ENCODE measurements at places on chromosomes 13 and 19.

DNA sequence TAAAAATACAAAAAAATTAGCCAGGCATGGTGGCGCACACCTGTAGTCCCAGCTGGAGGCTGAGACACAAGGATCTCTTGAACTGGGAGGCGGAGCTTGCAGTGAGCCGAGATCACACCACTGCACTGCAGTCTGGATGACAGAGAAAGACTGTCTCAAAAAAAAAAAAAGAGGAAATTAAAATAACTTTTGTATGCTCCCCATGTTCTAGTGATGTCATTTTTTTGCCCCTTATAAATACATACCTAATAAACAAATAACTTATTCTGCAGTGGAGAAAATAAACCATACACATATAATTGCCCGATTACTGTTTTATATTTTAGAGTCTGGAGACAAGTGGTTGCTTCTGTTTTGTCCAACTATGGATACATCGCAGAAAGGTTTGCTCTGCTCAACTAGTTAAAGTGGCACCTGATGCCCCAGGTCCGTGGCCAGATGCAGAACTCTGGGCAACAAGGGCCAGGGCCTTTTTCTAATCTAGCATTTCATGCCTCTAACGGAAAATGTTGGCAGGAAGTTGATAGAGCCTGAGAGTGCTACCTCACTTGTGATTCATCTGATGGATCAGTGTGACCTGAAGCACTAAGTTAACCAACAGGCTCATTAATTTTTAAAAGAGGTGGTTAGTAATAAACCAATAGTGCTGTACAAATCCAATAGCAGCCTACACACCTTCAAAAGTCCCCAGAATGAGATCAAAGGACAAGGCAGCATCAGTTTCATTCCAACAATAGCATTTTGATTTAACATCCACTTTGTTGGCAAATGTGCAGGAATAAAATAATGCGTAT is 18.8 kb downstream of the UBE2L5 start:
- no peak for DNase-seq

- no peak for DNase-seq
Observed at GRCh38 chr19:10052602-10053360, 33.3 kb upstream of the SHFL start.

- DNase-seq = no peak
Observed at GRCh38 chr19:32580353-32580900, 563 bp upstream of the PDCD5 start.

- DNase-seq = no peak
Observed at GRCh38 chr13:21663197-21663596, 7.7 kb upstream of the FGF9 start.

DNA sequence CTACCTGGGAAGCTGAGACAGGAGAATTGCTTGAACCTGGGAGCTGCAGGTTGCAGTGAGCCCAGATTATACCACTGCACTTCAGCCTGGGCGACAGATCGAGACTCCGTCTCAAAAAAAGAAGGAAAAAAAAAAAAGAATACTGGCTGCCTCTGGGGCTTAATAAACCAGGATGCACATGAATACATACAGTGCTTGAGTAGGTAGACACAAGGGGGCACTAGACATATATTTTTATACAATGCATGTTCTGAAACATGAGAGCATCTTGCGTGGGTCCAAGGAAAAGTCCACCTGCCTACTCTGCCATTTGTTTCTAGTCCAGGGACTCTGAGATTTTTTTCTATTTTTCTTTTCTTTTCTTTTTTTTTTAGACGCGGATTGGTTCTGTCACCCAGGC is 31.2 kb downstream of the KEAP1 start:
- DNase-seq = no peak

DNA sequence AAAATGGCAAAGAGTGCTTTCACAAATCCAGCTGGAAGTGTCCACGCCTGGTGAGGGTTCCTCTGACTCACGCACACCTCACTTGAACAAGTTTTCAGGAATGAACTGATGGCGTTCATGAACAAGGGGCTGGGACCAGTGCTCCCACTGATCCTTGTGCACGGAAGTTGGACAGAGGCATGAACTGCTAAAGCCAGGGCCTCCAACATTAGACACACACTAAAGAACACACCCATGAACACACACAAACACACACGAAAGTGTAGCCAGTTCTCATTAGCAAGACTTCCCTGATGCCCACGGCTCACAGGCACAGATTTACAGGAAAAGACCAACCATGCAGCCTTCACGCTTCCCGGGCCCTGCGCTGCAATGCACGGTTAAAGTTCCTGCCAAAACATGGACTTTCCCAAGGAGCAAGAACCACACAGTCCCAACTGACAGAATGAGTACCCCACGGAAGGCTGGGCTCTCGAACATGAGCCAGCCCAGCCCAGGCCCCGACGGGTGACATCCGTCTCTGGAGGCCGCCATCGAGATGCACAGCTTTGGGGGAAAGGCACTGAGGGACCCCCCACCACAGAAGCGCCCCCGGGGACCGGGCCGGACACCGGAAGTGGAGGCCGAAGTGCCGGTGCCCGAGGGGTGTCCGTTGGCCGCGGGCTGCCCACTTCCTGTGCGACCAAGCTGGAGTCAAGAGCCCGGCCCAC is 808 bp downstream of the DNMT1 start:
- peak; percentile 19 for DNase-seq

DNA sequence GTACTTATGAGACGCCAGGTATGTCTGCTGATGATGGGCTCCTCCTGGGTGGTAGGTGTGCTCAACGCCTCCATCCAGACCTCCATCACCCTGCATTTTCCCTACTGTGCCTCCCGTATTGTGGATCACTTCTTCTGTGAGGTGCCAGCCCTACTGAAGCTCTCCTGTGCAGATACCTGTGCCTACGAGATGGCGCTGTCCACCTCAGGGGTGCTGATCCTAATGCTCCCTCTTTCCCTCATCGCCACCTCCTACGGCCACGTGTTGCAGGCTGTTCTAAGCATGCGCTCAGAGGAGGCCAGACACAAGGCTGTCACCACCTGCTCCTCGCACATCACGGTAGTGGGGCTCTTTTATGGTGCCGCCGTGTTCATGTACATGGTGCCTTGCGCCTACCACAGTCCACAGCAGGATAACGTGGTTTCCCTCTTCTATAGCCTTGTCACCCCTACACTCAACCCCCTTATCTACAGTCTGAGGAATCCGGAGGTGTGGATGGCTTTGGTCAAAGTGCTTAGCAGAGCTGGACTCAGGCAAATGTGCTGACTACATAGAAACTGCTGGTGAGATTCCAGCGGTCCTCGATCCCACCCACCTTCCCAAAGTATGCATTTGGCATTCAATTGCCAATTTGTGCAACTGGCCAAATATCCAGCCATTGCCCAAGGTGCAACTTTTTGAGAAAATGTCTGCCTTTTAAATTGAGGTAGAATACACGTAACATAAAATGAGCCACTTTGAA is 10.2 kb downstream of the OR2Z1 start:
- peak; percentile 32 for DNase-seq

DNA sequence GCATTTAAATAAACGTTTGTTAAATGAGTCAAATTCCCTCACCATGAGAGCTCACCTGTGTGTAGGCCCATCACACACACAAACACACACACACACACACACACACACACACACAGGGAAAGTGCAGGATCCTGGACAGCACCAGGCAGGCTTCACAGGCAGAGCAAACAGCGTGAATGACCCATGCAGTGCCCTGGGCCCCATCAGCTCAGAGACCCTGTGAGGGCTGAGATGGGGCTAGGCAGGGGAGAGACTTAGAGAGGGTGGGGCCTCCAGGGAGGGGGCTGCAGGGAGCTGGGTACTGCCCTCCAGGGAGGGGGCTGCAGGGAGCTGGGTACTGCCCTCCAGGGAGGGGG is 8.5 kb upstream of the CEACAM5 start:
- DNase-seq = no peak

DNA sequence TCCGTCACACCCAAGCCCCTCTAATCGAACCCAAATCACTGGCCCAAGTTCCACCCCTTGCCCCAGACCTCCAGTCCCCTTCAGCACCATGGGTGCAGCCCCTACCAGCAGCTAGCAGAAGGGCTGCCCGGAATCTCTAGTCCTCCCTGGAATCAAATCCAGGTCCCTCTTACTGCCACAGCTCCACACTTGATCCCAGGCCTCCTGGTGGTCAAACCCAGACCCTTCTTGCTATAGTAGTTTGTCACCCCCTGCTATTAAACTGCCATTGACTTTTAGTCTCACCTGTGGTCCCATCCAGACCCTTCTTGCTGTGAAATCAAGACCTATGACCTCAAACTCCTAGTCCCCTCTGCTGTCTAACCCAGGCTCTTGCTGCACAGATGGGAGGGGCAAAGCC is 8.7 kb downstream of the HIPK4 start:
- DNase-seq = no peak

DNA sequence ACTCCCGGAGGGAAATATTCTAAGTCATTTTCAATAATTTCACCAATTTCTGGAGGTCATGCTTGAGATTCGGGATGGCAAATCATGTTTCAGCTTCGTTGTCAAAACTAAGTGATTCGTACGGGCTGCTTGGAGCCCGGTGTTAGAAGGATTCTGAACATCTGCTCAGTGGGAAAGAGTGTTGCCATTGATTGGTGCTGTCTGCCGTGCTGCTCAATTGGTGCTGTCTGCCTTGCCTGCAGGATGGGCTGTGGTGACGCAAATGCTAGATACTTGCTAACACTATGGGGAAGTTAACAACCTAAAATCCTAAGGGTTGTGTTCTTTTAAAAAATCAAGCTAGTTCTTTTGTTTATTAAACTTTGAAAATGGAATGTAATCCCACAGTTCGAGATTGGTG is 17.3 kb upstream of the CACNG8 start:
- no peak for DNase-seq

GRCh38 chr19:39236527-39236926 is 8.3 kb downstream of the IFNL3 start:
- peak; percentile 33 for DNase-seq

DNA sequence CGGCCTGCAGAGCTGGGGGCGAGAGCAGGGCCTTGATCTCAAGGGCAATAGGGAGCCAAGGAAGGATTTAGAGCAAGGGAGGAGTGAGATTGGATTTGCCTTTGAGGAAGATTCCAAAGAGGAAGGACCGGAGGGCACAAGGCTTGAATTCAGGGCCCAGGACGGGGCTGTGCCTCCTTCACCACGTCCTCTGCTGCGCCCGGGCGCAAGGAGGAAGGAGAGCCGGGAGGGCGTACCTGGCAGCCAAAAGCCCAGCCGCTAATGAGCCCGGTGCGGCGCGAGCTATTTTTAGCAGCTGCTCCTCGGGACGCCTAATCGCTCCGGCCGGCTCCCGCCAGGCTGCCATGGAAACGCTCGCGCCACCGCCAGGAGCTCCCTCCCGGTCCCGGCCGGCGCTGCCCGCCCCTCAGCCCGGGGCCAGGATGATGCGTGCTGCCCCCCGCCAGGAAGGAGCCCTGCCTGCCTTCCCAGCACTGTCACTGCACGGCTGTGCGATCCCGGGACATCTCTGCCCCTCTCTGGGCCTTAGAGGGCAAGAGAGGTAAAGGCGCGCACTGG is 31.3 kb downstream of the TINCR start:
- DNase-seq = no peak

GRCh38 chr13:31826521-31826920 is 87.2 kb downstream of the RXFP2 start:
- no peak for DNase-seq

DNA sequence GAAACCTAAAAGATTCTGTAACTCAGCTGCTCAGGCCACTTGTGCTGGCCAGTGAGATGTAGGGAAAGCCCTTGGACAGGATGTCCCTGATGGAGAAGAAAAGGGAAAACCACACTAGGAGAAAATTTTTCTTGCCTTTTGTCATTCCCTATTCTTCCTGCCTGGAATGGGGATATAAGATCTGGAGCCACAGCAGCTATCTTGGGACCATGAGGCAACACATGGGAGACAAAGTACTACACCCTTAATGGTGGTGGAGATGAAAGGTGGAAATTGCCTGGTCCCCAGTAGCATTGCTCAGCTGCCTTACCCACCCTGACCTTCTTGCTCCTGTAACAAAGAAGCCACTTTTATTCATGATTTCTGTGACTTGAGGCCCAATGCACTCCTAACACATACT is 9.4 kb downstream of the RSPH6A start:
- no peak for DNase-seq

- DNase-seq = no peak
Observed at GRCh38 chr13:49840266-49840665, 47.8 kb upstream of the KPNA3 start.
